ENCODE measurements at places on chromosomes 7 and 10.

DNA sequence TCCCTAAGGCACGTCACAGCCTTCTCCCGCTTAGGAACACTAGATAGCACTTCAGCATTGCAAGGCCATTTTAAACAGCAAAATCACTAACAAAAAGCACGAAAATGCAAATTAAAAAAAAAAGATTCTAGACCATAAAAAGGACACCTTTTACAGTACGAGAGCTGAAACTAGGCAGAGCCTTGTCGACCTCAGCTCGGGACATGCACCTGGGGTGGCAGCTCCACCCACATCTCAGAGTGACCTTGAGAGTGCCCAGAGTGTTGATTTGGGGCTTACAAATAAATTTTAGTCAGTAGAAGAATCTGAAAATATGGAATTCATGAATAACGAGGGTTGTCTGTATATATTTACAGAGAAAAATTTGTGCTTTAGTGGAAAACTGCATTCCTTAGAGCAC is 1.1 kb downstream of the MRPS24 start:
- H3K36me3 ChIP-seq = peaks cover 6% of the 10 kb centered on the region
- H3K4me3 ChIP-seq = no peak overlapping the region
- H3K27ac ChIP-seq = no peak overlapping the region
- H3K4me1 ChIP-seq = peaks cover 9% of the 10 kb centered on the region
- no peak for DNase-seq

DNA sequence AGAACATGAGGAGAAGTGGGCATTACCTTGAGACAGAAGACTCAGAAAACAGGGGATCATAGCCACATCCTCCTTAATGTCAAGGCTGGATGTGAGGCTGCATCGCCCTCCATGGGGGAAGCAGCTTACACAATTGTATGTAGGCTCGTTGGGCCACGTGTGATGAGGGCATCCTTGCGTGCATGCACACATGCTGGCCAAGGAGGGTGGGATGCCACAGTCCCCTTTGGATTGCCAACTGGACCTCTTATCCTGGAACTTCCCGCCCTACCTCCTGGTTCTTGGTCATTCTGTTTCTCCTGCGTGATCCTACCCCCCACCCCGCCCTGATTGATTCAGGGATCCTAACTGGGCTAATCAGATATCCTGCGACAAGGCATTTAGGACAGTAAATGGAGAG is 102.0 kb downstream of the PRKAG2 start:
- no peaks in the 10 kb centered on the region for H3K4me1 ChIP-seq
- no peak overlapping the region for H3K27ac ChIP-seq
- no peak overlapping the region for H3K4me3 ChIP-seq
- no peaks in the 10 kb centered on the region for H3K36me3 ChIP-seq

DNA sequence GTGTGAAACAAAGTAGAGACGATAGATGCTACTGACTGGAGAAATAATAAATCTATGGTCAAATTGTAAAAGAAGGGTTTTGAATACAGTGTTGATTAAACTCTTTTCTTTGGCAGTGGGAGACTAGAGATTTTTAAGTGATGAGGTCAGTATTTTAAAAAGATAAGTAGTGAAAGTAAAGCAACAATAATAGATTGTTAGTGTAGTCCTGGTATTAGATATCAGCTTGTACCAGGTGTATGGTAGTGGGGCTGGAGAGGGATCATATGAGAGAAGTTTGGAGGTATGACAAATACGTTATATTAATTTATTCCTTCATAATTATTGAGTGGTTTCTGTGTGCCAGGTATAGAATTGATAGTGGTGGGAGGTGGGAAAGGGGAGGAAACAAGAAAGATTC is 25.2 kb downstream of the PHTF2 start:
- H3K4me3 ChIP-seq = no peak overlapping the region
- H3K27me3 ChIP-seq = no peaks in the 10 kb centered on the region
- no peak for DNase-seq
- no peak overlapping the region for H3K27ac ChIP-seq
- H3K36me3 ChIP-seq = peaks cover 2% of the 10 kb centered on the region

DNA sequence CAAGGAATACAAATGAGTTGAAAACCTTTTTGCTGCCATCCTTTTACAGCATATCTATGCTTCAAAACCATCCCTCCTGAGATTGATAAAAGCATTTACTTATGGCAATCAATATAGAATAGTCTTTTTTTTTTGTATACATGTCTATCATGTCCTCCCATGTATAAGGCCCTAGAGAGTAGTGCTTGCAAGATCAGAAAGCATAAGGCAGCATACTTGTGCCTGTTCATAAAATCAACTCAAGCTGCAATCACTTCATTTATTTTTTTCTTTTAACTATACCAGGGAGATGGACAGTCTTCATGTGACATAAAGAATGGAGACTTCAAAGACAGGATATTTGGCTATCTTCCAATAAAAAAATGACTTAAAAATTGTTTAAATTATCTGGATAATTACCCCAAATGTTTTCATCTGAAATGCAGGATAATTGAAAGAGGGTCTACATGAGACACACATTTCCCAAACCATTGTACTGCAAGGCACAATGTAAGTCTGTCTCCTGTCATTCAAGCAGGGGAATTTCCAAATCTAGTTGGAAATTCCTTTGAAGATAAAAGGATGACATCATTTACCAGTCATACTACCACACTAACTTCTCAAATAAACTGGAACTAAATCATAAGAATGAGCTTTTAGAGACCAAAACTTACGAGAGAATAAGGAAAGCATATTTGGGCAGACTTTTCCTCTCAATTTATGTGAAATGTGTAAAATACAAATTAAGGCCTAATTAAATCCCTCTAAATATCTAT is 22.5 kb downstream of the LRRN3 start:
- no peaks in the 10 kb centered on the region for H3K27me3 ChIP-seq
- no peak for DNase-seq
- H3K4me3 ChIP-seq = no peak overlapping the region
- H3K36me3 ChIP-seq = no peaks in the 10 kb centered on the region
- no peaks in the 10 kb centered on the region for H3K4me1 ChIP-seq

Data from lung (tissue), 17 donors.